ENCODE measurements at places on chromosomes 5 and 9. TPM values are rescaled to one million over a fixed set of nuclear protein-coding genes. Genes with fewer than 3 reads are reported as not detected.

BTNL3 gene
- not detected for total RNA-seq

CDKN2AIPNL gene
- total RNA-seq = 55.4 TPM

FOXD4 gene
- total RNA-seq = under 0.01 TPM

ORM2 gene
- total RNA-seq = not detected

KDM3B gene
- 49.6 TPM for total RNA-seq

PCDHB10 gene
- not detected for total RNA-seq

NR4A3 gene
- 4.1 TPM for total RNA-seq

EDIL3 gene
- total RNA-seq = 2.5 TPM

OMD gene
- total RNA-seq = not detected
